Prostate gland (tissue), 2 donors: ENCODE measurements at places on chromosomes 7 and 10.

- DNase-seq = no peak
- H3K27me3 ChIP-seq = peaks cover 2% of the 10 kb centered on the region
- H3K36me3 ChIP-seq = no peaks in the 10 kb centered on the region
- no peak overlapping the region for H3K27ac ChIP-seq
Measured at GRCh38 chr10:80350251-80350650, 6.3 kb downstream of the DYDC1 start.

- no peak overlapping the region for H3K4me3 ChIP-seq
- H3K4me1 ChIP-seq = no peaks in the 10 kb centered on the region
- no peak overlapping the region for H3K27ac ChIP-seq
- H3K27me3 ChIP-seq = no peaks in the 10 kb centered on the region
- no peak for DNase-seq
Measured at GRCh38 chr10:3949711-3950110, 164.7 kb upstream of the KLF6 start.

DNA sequence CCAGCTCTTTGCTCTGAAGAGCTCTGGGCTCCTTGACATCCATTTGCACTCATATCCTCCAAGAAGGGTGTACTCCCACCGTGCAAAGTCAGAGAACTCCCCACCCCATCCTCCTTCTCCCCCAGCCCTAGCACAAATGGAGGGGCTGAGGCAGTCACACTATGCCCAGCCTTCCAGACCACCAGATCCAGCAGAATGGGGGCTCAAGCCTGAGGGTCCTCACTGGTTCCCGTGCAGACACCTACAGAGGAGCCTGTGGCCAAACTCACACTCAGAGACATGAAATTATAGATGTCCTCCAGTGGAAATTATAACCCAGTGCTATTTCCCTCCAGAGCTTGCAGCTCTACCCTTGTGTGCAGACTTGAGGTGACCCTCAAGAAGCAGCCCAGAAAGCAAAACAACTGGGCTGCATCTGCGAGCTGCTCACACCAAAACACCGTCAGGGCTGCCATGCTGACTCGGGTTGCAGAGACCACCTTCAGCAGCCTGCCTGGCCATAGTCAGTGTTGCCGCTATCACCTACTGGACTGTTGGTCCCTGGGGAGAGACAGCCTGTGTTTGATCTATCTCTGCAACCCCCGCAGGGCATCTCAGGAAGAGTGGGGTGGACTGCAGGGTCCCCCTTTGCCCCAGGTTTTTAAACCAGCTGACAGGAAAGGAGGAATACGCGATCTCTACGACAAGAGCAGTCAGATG lies 7.4 kb downstream of the ZNF488 start:
- H3K4me3 ChIP-seq = no peak overlapping the region
- H3K27me3 ChIP-seq = no peaks in the 10 kb centered on the region
- H3K4me1 ChIP-seq = no peaks in the 10 kb centered on the region
- no peak overlapping the region for H3K27ac ChIP-seq

DNA sequence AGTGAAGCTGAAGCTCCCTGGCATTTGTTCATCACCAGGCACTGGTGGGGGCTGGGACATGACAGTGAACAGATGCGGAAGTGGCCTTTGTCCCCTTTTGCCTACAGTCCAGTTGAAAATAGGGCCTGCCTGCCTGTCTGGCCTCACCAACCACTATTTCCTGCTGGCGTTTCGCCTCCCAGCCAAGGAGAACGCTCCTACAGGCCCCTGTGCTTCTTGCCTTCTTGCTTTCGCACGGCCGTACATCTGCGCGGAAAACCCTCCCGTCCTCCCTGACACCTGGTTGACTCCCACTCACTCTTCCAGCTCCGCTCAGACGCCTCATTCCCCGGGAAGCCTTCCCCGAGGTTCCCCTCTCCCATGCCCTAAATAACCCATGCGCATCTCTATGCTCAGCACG lies 317.3 kb downstream of the PRPF18 start:
- no peak for DNase-seq
- no peaks in the 10 kb centered on the region for H3K4me1 ChIP-seq
- no peaks in the 10 kb centered on the region for H3K27me3 ChIP-seq
- H3K27ac ChIP-seq = no peak overlapping the region
- H3K36me3 ChIP-seq = no peaks in the 10 kb centered on the region

DNA sequence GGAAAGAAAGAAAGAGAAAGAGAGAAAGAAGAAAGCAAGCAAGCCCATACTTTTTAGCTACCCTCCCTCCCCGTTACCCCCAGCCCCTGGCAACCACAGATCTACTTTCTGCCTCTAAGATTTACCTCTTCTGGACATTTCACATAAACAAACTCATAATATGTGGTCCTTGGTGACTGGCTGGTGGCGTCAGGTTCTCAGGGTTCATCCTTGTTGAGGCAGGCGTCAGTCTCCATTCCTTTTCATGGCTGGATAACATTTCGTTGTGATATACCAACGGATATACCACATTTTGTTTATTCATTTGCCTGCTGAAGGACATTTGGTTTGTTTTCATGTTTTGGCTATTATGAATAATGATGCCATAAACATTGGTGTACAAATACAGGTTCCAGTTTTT lies 30.5 kb downstream of the CDH23 start:
- no peak overlapping the region for H3K27ac ChIP-seq
- H3K4me3 ChIP-seq = no peak overlapping the region
- no peaks in the 10 kb centered on the region for H3K36me3 ChIP-seq
- no peak for DNase-seq
- no peaks in the 10 kb centered on the region for H3K4me1 ChIP-seq

DNA sequence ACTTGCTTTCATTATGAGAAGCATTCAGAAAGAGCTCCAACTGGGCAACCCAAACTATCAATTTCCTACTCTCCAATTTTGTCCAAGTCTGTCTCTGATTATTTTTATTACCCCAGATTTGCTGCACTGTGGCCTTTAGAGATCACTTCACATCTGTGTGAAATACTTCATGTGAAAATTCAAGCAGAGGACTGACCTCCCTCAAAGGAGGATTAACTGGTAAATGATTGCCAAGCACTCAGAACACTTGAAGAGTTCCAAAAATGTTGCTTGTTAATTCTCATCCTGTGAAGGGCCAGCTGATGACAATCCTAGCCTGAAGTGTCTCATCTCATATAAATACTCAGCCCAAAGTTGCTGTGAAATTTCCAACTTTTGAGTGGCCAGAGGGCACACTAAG lies 182.8 kb upstream of the DGKB start:
- H3K4me1 ChIP-seq = no peaks in the 10 kb centered on the region
- no peak for DNase-seq
- no peaks in the 10 kb centered on the region for H3K36me3 ChIP-seq

- H3K36me3 ChIP-seq = no peaks in the 10 kb centered on the region
- peak overlapping the region; percentile 32 for H3K4me3 ChIP-seq
- H3K27ac ChIP-seq = no peak overlapping the region
- DNase-seq = no peak
Measured at GRCh38 chr7:49775065-49775948, 1.9 kb downstream of the VWC2 start.

DNA sequence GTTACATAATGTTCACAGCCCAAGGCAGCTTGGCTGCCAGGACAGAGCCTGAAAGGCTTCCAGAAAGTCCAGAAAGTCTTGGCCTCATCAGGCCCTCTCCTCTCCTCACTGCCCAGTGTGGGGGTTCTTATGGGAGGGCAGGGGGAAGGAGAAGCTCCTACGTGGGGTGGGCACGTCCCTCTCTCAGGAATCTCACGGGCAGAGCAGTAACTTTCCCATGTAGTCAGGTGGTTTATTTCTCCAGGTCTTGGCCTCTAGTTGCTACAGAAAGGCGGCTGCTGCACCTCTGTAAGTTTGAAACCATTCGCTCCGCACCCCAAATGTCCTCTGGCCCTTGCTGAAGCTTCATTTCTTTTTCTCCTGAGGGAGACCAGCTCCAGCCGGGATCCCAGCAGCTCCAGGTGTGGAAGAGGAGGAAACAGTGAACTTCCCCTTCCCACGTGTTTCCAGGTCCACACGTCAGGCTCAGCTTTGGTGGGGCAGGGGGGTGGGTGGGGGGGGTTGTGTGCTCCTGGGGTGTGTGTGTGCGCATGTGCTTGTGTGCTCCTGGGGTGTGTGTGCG lies 320.3 kb downstream of the WDR37 start:
- no peak overlapping the region for H3K4me3 ChIP-seq
- H3K4me1 ChIP-seq = peaks cover 4% of the 10 kb centered on the region
- H3K27me3 ChIP-seq = no peaks in the 10 kb centered on the region
- no peak for DNase-seq

GRCh38 chr10:24722676-24723385 lies 856 bp downstream of the ARHGAP21 start:
- peak overlapping the region; percentile 97 for H3K27ac ChIP-seq
- no peaks in the 10 kb centered on the region for H3K36me3 ChIP-seq
- peak overlapping the region; percentile 68 for H3K4me3 ChIP-seq
- DNase-seq = peak; percentile 25

DNA sequence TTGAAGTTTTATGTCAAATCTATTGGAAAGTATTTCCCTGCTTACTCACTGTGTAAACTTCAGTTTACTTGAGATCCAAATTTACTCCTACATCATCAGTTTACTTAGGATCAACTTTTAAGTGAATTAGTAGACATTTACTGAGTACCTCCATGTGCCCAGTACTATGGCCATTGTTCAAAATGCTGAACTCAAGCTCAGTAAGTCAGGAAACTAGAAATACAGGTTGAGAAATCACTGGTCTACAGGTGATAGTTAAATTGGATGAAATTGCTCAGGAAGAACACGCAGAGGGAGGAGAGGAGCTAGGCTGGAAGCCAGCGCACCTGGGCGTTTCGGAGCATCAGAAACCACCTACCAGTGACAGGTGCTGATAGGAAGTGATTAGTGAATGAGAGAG lies 25.5 kb upstream of the EBLN1 start:
- H3K27ac ChIP-seq = no peak overlapping the region
- no peaks in the 10 kb centered on the region for H3K27me3 ChIP-seq
- DNase-seq = no peak

DNA sequence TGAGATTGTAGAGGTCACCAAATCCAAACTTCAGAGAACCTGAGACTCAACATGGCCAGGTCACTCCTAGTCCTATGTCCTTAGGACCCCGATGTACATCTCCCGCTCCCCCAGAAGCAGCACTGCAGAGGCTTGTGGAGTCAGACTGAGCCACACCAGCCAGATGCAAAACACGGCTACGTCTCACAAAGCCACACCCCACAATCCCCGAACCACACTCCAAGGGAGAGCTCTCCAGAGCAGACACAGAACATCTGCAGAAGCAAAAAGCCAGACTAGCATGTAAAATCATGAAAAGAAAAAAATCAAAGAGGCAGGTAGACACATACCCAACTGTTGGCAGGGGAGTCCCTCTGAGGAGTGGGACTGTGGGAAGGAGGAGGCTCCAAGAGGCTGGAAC lies 104.9 kb downstream of the CTBP2 start:
- H3K27me3 ChIP-seq = no peaks in the 10 kb centered on the region
- no peaks in the 10 kb centered on the region for H3K36me3 ChIP-seq
- no peak for DNase-seq
- peaks cover 42% of the 10 kb centered on the region for H3K4me1 ChIP-seq
- peak overlapping the region; percentile 91 for H3K27ac ChIP-seq
- no peak overlapping the region for H3K4me3 ChIP-seq

- H3K4me1 ChIP-seq = peaks cover 6% of the 10 kb centered on the region
- DNase-seq = no peak
Measured at GRCh38 chr7:104993217-104993862, 20.7 kb upstream of the KMT2E start.

GRCh38 chr10:13268841-13269240 lies 31.0 kb downstream of the PHYH start:
- no peaks in the 10 kb centered on the region for H3K36me3 ChIP-seq
- no peak for DNase-seq
- no peak overlapping the region for H3K4me3 ChIP-seq
- H3K4me1 ChIP-seq = peaks cover 3% of the 10 kb centered on the region

DNA sequence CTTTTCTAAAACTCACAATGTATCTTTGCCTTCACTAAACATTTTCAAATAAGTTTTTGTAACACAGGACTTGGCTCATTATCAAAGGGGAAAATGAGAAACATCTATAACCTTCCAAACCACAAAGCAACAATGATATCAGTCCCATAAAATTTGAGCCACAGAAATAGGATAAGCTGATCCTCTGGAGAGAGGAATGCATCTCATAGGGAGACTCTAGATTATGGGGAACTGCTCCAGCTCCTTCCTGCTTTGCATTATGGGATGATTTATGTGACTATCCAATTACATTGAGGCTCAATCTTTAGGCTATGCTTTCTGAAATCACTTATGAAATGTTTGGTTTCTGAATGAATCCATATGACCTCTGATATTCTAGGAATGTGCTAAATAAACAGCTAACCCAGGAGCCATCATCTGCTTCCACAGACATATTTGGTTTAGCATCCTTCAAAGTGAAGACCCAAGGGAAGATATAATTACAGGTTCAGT lies 70.4 kb downstream of the CUBN start:
- no peaks in the 10 kb centered on the region for H3K36me3 ChIP-seq
- H3K27me3 ChIP-seq = no peaks in the 10 kb centered on the region
- no peaks in the 10 kb centered on the region for H3K4me1 ChIP-seq

- H3K4me1 ChIP-seq = no peaks in the 10 kb centered on the region
- no peak overlapping the region for H3K4me3 ChIP-seq
- H3K27me3 ChIP-seq = no peaks in the 10 kb centered on the region
- H3K27ac ChIP-seq = no peak overlapping the region
- DNase-seq = no peak
Measured at GRCh38 chr10:86104156-86104555, 262.4 kb downstream of the GRID1 start.

GRCh38 chr10:128055061-128055868 lies 71.0 kb downstream of the MKI67 start:
- H3K27ac ChIP-seq = no peak overlapping the region
- H3K4me3 ChIP-seq = no peak overlapping the region

GRCh38 chr7:132123773-132124172 lies 452.5 kb downstream of the PLXNA4 start:
- H3K27ac ChIP-seq = no peak overlapping the region
- no peak overlapping the region for H3K4me3 ChIP-seq
- no peak for DNase-seq
- no peaks in the 10 kb centered on the region for H3K4me1 ChIP-seq
- H3K27me3 ChIP-seq = no peaks in the 10 kb centered on the region

DNA sequence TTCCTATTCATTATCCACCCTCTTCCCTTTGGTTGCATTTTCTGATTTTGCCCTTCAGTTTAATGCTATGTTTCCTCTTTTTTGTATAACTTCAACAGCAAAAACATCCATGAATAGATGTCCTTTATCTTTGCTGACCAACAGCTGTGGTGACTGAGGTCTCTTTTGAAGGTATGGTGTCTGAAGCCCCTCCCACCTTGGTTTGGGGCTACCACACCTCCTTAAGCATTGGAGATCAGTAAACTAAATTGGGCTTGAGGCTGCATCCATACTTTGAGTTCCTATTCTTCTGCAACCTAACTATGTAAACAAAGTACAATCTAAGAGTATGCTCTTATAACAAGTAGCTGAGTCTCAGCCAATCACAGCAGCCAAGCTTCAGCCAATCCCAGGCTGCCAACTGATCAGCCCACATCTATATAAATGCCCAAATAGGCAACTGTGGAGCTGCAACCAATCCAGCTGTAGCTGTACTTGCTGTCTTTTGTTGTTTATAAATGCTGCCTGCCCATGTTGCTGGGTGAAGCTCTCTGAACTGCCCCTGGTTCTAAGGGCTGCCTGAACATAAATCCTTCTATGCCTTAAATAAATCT lies 69.4 kb upstream of the PDLIM1 start:
- no peak overlapping the region for H3K27ac ChIP-seq
- H3K36me3 ChIP-seq = no peaks in the 10 kb centered on the region
- no peak overlapping the region for H3K4me3 ChIP-seq
- DNase-seq = no peak
- no peaks in the 10 kb centered on the region for H3K4me1 ChIP-seq
